ENCODE measurements at places on chromosomes 2 and 18. TPM values are rescaled to one million over a fixed set of nuclear protein-coding genes. Genes with fewer than 3 reads are reported as not detected.

The FBLN7 gene
- total RNA-seq = 0.77 TPM

DNA sequence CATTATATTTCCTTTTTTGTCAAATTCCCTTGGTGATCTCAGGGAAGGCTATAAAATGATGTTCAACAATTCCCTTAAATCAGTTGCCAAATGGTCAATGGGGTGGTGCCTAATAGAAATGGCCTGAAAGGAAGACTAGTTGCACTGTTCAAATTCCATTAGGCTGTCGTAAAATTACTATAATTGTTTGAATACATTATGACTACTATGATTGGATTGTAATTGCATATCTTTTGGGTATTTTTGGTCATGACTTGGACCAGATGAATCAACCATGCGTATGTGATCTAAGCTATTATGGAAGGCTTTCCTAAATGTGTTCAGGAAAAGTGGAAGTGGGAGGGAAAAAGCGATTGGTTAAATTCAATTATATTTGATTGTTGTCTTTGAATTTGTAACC is 41.3 kb upstream of the KCNE4 start:
- no peak for DNase-seq
- peaks cover 48% of the 10 kb centered on the region for H3K4me1 ChIP-seq
- no peak overlapping the region for H3K4me3 ChIP-seq
- H3K27me3 ChIP-seq = no peaks in the 10 kb centered on the region
- H3K27ac ChIP-seq = no peak overlapping the region
- peaks cover 9% of the 10 kb centered on the region for H3K36me3 ChIP-seq

The HOXD9 gene
- not detected for total RNA-seq

GRCh38 chr2:138365581-138365980 is 136.0 kb upstream of the SPOPL start:
- H3K36me3 ChIP-seq = peaks cover 6% of the 10 kb centered on the region
- DNase-seq = no peak
- H3K4me3 ChIP-seq = no peak overlapping the region
- peaks cover 9% of the 10 kb centered on the region for H3K27me3 ChIP-seq

The PROKR1 gene
- not detected for total RNA-seq

GRCh38 chr2:161135951-161136593 is 24.2 kb upstream of the TANK start:
- DNase-seq = no peak
- no peak overlapping the region for H3K4me3 ChIP-seq
- peak overlapping the region; percentile 74 for H3K27ac ChIP-seq
- no peaks in the 10 kb centered on the region for H3K27me3 ChIP-seq
- H3K36me3 ChIP-seq = no peaks in the 10 kb centered on the region
- peaks cover 62% of the 10 kb centered on the region for H3K4me1 ChIP-seq

GRCh38 chr2:239559417-239560261 is 158.8 kb upstream of the HDAC4 start:
- peaks cover 35% of the 10 kb centered on the region for H3K27me3 ChIP-seq
- no peak for DNase-seq
- H3K36me3 ChIP-seq = peaks cover 2% of the 10 kb centered on the region
- H3K4me3 ChIP-seq = no peak overlapping the region

- H3K36me3 ChIP-seq = peaks cover 1% of the 10 kb centered on the region
- H3K4me1 ChIP-seq = no peaks in the 10 kb centered on the region
- H3K27me3 ChIP-seq = peaks cover 16% of the 10 kb centered on the region
- no peak overlapping the region for H3K27ac ChIP-seq
These were observed 11.8 kb upstream of the SULT1C3 start for GRCh38 chr2:108228006-108228405.

DNA sequence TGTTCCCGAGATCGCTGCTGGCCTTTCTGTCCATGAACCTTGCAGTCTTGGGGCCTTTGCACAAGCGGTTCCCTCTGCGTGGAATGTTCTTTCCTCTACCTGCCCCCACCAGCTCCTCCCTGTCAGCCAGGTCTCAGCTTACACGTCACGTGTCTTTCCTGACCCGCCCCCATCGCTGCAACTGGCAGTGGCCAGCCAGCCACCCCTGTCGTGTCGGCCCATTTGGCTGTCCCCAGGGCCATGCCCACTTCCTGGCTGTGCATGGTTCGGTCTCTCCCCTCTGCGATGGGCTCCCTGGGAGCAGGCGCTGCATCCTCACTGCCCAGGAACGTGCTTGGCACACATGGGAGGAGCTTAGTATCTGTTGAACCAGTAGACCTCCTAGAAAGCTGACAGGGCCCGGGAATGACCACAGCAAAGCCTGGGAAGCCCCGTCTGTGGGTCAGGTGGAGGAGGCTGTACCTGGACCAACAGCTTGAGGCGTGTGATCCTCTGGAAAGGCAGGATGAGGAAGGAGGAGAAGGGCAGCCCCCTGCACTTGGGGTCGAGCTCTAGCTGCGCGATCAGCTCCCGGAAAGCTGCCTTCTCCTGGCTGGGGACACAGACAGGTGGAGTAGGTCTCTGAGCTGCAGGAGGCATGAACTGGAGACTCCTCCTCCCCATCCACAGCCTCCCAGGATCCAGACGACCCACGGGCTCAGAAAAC is 21.0 kb downstream of the SNORC start:
- peaks cover 14% of the 10 kb centered on the region for H3K4me1 ChIP-seq
- no peak overlapping the region for H3K4me3 ChIP-seq
- H3K36me3 ChIP-seq = no peaks in the 10 kb centered on the region
- peak; percentile 92 for DNase-seq

The ATF2 gene
- total RNA-seq = 61.0 TPM

The HOXD13 gene
- not detected for total RNA-seq

DNA sequence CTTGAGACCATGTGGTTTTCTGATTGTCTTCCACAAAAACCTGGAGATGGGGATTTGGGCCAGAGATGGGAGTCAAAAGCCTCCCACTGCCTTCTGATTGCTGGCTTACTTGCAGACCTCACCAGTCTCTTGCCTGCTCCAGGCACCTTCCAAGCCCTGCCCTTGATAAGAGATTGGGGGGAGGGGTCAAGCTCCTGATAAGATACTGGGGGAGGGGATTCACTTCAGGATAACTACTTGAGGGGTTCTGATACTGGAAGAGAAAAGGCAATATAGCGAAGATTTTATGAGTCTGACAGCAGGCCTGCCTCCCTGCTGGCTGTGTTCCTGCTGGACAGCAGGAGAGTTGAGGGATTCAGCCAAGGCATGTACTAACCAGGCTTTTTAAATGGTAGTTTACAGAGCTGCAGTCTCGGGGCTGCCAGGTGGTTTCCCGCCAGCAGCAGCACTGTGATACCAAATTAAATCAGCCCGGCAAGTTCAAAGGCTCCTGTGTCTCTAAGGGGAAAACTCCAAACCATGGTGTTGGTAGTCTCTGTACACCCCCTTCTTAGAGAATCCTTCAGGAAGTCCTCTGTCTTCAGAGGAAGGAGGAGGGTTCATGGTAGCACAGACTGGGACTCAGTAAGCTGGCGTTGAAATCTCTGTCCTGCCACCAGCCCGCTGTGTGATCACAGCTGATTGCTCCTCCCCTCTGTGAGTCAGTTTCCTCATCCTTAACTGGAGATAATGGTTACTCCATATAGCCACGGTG is 58.3 kb downstream of the FBXO36 start:
- no peaks in the 10 kb centered on the region for H3K27me3 ChIP-seq
- no peak for DNase-seq
- no peak overlapping the region for H3K27ac ChIP-seq
- no peak overlapping the region for H3K4me3 ChIP-seq

DNA sequence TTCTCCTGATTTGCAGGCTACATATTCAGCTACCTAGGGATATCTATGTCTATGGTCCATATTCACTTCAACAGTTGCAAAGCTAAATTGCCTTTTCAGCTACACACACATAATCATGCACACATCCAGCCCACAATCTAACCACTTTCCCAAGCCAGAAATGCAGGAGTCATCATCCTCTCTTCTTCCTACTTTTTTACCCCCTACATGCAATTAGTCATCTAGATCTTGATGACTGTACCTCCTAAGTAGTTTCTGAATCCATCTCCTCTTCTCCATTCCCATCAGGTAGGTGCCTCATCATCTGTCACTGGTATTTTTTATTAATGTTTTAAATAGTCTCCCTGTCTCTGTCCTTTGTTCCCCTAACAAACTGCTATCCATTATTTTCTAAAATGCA is 23.7 kb upstream of the SPRED2 start:
- no peak overlapping the region for H3K27ac ChIP-seq
- no peaks in the 10 kb centered on the region for H3K36me3 ChIP-seq
- no peaks in the 10 kb centered on the region for H3K27me3 ChIP-seq
- H3K4me1 ChIP-seq = peaks cover 15% of the 10 kb centered on the region

DNA sequence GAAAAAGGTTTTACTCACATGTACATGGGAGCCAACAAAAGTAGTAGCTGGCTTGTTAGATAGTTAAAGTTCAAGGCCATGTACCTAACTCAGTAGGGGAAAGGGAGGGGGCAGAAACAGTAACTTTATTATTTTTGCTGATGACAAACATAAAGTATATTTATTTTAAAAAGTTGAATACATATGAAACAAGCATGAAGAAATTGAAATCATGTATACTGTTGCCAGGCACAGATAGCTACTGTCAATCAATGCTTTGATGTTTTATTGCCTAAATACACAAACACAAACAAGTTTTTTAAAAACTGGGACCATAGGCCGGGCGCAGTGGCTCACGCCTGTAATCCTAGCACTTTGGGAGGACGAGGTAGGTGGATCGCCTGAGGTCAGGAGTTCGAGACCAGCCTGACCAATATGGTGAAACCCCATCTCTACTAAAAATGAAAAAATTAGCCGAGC is 7.6 kb upstream of the PSD4 start:
- no peaks in the 10 kb centered on the region for H3K27me3 ChIP-seq
- DNase-seq = peak; percentile 19
- H3K4me3 ChIP-seq = no peak overlapping the region
- H3K36me3 ChIP-seq = no peaks in the 10 kb centered on the region
- no peaks in the 10 kb centered on the region for H3K4me1 ChIP-seq

All from chondrocyte (in vitro differentiated cells).